ENCODE measurements at places on chromosomes 4 and X.

DNA sequence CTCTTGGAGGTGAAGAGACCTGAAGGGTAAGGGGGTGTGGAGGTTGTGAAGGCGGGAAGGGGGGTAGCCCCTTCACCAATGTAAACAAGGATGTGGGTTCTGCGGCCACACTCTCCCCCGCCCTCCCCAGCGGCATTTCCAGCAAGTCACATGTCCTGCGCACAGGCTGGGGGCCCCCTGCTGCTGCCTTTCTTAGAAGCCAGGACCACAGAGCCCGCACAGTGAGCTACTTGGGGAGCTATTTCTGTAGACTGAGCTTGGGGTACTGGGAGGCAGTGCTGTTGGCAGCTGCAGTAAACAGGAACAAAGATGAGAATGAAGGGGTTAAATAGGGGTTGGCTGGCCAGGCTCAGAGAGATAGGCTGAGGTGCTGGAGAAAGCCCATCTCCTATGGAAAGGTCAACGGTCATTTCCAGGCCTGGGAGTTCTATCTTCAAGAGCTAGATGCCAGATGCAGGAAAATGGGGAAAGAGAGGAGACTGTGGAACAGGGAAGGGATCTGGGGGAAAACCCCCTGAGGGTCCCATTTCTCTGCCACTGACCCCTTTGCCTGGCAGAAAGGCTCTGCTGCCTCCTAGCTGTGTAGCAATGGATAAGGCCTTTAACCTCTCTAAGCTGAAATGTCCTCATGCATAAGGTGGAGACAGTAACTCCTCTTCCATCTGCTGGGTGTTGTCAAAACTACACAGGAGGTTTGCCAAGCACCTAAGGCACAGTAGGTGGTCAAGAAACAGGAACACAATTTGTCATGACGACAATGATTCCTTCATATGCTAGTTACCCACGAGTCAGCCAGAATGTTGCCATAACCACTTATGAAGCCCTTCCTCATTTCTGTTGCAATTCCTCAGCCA is 18.5 kb upstream of the PIM2 start:
- peak; percentile 92 for DNase-seq
- no peaks in the 10 kb centered on the region for H3K27me3 ChIP-seq
- H3K36me3 ChIP-seq, result peaks cover 5% of the 10 kb centered on the region
- H3K4me3 ChIP-seq, result peak overlapping the region; percentile 29

- H3K27ac ChIP-seq, result no peak overlapping the region
- no peaks in the 10 kb centered on the region for H3K4me1 ChIP-seq
These were observed 270.7 kb downstream of the GRXCR1 start for GRCh38 chr4:43163101-43163792.

GRCh38 chrX:45515262-45516215 is 314.9 kb upstream of the DIPK2B start:
- H3K27ac ChIP-seq, result no peak overlapping the region
- H3K4me1 ChIP-seq, result peaks cover 7% of the 10 kb centered on the region
- no peaks in the 10 kb centered on the region for H3K27me3 ChIP-seq
- H3K4me3 ChIP-seq, result no peak overlapping the region
- DNase-seq, result peak; percentile 31

DNA sequence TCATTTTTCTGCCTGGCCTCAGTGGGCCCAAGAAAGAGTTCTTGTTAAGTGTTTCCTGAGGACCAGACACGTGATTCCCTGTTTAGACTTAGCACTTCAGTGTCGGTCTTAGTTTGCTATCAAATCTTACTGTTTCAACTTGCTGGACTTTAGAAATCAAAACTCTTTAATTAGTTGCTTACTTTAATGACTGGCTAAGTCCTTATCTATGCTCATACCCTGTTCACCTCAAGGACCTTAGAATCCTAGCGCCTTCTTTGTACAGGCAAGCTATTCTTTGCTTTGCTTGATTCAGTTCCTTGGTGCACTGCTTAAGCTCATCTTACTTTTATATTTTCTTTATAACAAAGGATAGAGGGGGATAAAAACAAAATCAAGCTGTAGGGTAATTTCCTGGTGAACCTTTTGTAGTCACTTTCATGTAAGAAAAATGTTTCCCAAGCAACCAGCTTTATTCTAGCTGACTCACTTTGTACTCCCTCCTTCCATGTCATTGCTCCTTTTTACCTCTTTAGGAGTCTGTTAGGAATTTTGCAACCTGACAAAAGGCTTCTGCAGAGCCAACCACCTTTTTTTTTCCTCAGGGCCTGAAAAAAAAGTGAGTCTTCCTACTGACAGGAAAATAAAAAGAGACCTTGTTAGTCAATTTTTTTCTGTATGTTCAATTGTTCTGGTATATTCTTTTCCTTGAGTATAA is 14.7 kb downstream of the WDR44 start:
- H3K4me3 ChIP-seq, result no peak overlapping the region
- DNase-seq, result no peak

DNA sequence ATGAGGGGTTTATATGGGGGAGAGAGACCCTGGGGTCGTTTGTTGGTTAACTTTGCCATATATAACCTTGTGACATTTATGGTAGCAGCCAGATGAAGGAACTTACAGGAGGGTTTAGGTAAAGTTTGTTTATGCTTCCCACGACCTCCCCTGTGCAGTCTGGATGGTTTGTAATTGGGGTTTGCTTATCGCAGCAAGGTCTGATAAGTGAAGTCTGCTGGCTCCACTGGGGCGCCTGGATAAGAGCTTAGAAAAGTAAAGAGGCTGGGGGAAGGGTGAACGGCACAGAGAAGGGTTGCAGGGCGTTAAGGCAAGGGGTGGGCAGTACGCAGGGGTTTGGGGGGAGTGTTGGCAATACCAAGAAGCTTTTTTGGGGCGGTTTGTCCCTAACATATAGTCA is 98.7 kb downstream of the KDM6A start:
- H3K27ac ChIP-seq, result no peak overlapping the region
- no peak for DNase-seq
- H3K4me1 ChIP-seq, result peaks cover 15% of the 10 kb centered on the region
- H3K27me3 ChIP-seq, result no peaks in the 10 kb centered on the region
- no peak overlapping the region for H3K4me3 ChIP-seq
- H3K36me3 ChIP-seq, result no peaks in the 10 kb centered on the region

- no peak overlapping the region for H3K4me3 ChIP-seq
- no peak for DNase-seq
- H3K36me3 ChIP-seq, result no peaks in the 10 kb centered on the region
- no peaks in the 10 kb centered on the region for H3K27me3 ChIP-seq
- no peak overlapping the region for H3K27ac ChIP-seq
These were observed 193.4 kb downstream of the UGT8 start for GRCh38 chr4:114791976-114792375.

DNA sequence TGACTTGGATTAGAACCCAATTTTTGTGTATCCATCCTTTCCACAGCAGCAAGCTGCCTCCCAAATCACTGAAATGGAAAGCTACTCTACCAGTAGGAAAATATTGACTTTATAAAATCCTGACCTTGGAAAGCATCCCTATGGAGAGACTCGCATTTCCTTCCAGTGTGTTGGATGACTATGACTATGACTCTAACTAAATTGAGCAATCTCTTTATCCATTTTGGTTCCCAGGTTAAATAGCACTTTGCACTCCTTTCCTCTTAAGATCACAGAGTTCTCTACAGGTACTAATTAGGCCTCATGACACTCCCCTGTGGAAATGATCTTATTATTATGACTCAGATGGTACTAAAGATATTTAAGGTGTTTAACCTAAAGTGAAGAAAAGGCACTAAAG is 431.8 kb downstream of the PPARGC1A start:
- H3K4me3 ChIP-seq, result no peak overlapping the region
- no peaks in the 10 kb centered on the region for H3K27me3 ChIP-seq
- H3K4me1 ChIP-seq, result no peaks in the 10 kb centered on the region
- no peak for DNase-seq

DNA sequence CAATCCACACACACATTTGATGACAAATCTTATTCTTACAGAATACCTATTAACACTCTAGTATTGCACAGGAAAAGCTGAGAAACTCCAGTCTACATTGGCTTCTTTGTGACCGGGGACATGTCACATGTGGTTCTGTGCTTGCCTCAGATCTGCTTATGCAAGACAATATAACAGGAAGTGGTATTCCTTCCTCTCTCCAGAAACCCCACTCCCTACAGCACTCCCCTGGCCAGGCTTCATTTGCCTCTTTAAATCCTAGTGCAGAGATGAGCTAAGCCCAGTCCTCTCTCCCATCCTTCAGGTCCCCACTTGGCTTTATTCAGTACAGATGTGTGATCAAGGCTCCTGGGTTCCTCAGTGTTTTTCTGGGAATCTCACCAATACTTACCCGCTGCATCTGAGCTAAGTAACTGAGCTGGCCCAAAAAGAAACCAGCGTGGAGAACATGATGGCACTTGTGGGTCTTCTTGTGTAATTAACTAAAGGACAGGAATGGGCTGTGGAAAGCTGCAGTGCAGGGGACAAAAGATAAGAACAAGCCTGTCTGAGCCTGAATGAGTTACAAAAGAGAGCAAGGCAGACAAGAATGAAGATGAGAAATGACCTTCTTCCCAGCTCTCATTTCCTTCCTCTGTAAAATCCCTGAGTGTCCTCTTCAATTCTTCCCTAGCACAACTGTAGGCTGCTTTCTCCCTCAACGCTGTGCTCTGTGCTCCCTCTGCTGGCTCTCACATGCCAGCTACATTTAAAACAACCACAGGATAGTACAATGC is 105.6 kb downstream of the HNRNPD start:
- DNase-seq, result peak; percentile 47
- H3K27me3 ChIP-seq, result no peaks in the 10 kb centered on the region
- peaks cover 10% of the 10 kb centered on the region for H3K4me1 ChIP-seq
- H3K27ac ChIP-seq, result no peak overlapping the region

DNA sequence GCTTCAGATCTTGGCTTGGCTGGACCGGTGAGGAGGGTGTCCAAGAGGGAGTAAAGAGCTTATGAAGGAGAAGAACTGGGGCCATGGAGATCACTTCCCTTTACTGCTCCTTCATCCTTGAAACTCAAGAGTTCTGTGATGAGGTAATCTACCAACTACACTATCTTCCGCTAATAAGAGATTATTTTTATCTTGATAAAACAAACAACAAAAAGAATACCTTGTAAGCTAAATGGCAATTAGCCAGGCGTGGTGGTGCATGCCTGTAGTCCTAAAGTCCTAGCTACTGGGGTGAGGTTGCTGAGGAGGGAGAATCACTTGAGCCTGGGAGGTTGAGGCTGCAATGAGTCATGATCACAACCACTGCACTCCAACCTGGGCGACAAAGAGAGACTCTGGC is 47.4 kb downstream of the HAUS3 start:
- H3K36me3 ChIP-seq, result peaks cover 5% of the 10 kb centered on the region
- no peak overlapping the region for H3K27ac ChIP-seq
- H3K4me1 ChIP-seq, result no peaks in the 10 kb centered on the region
- DNase-seq, result no peak
- no peaks in the 10 kb centered on the region for H3K27me3 ChIP-seq

DNA sequence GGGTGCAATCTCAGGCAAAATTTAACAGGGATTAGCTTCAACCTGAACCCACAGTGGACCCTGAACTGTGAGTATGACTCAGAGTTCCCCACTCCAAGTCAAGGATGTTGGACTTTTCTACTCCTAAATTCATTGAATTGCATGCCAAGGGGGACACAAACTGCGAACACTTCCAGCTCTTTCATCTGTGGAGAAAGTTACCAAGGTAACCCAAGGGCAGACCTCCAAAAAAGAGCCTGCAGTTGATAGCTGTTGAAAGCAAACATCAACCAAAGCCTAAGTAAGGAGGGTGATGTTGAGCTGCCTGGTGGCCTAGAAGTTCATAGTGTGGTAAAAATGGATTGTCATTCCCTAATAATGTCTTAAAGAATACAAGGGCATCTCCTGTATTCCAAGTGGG is 1242.9 kb downstream of the C4orf33 start:
- H3K36me3 ChIP-seq, result no peaks in the 10 kb centered on the region
- H3K27ac ChIP-seq, result no peak overlapping the region
- no peaks in the 10 kb centered on the region for H3K4me1 ChIP-seq
- H3K27me3 ChIP-seq, result no peaks in the 10 kb centered on the region
- DNase-seq, result no peak

- H3K4me1 ChIP-seq, result peaks cover 18% of the 10 kb centered on the region
- no peaks in the 10 kb centered on the region for H3K36me3 ChIP-seq
- no peak for DNase-seq
- H3K27ac ChIP-seq, result no peak overlapping the region
- no peaks in the 10 kb centered on the region for H3K27me3 ChIP-seq
- H3K4me3 ChIP-seq, result no peak overlapping the region
These were observed 85.3 kb upstream of the RBPJ start for GRCh38 chr4:26235500-26235899.

- H3K36me3 ChIP-seq, result no peaks in the 10 kb centered on the region
- H3K27ac ChIP-seq, result no peak within 1 kb of the TSS
- peak; percentile 11 for DNase-seq
- H3K4me1 ChIP-seq, result no peaks in the 10 kb centered on the region
- H3K27me3 ChIP-seq, result no peaks in the 10 kb centered on the region
- H3K4me3 ChIP-seq, result peak within 1 kb of the TSS; percentile 11
These were observed at the start of gene XKRX for GRCh38 chrX:100928660-100929613. Gene XKRX, minus strand, starts transcription at chrX:100928917. Its CDS starts 613 bp downstream, at chrX:100928304.

GRCh38 chr4:94517492-94517891 is 65.8 kb downstream of the PDLIM5 start:
- H3K27ac ChIP-seq, result no peak overlapping the region
- H3K4me3 ChIP-seq, result no peak overlapping the region
- no peak for DNase-seq
- H3K36me3 ChIP-seq, result no peaks in the 10 kb centered on the region
- H3K27me3 ChIP-seq, result no peaks in the 10 kb centered on the region
- no peaks in the 10 kb centered on the region for H3K4me1 ChIP-seq

GRCh38 chrX:120769576-120770341 is 105.9 kb downstream of the CT47B1 start:
- no peak overlapping the region for H3K4me3 ChIP-seq
- no peaks in the 10 kb centered on the region for H3K36me3 ChIP-seq
- H3K4me1 ChIP-seq, result no peaks in the 10 kb centered on the region
- H3K27me3 ChIP-seq, result no peaks in the 10 kb centered on the region
- peak; percentile 14 for DNase-seq

- no peaks in the 10 kb centered on the region for H3K4me1 ChIP-seq
- H3K27me3 ChIP-seq, result no peaks in the 10 kb centered on the region
- no peak overlapping the region for H3K27ac ChIP-seq
- no peak for DNase-seq
These were observed 121.2 kb upstream of the BANK1 start for GRCh38 chr4:101669138-101669831.

GRCh38 chr4:87911252-87911774 is 64.2 kb upstream of the SPP1 start:
- H3K36me3 ChIP-seq, result no peaks in the 10 kb centered on the region
- no peak for DNase-seq
- H3K27ac ChIP-seq, result no peak overlapping the region
- H3K4me3 ChIP-seq, result no peak overlapping the region
- H3K27me3 ChIP-seq, result peaks cover 3% of the 10 kb centered on the region
- no peaks in the 10 kb centered on the region for H3K4me1 ChIP-seq

- H3K36me3 ChIP-seq, result no peaks in the 10 kb centered on the region
- no peak overlapping the region for H3K4me3 ChIP-seq
- DNase-seq, result no peak
- no peaks in the 10 kb centered on the region for H3K27me3 ChIP-seq
These were observed 284.2 kb downstream of the PACRGL start for GRCh38 chr4:20984576-20984836.
